Stimulated activated CD4-positive, alpha-beta T cell treated with anti-CD3 and anti-CD28 coated beads, Interleukin-1b, Interleukin-23, amount 100 ng/mL, for 1 hour (primary cell): ENCODE measurements at places on chromosomes 2 and 18.

DNA sequence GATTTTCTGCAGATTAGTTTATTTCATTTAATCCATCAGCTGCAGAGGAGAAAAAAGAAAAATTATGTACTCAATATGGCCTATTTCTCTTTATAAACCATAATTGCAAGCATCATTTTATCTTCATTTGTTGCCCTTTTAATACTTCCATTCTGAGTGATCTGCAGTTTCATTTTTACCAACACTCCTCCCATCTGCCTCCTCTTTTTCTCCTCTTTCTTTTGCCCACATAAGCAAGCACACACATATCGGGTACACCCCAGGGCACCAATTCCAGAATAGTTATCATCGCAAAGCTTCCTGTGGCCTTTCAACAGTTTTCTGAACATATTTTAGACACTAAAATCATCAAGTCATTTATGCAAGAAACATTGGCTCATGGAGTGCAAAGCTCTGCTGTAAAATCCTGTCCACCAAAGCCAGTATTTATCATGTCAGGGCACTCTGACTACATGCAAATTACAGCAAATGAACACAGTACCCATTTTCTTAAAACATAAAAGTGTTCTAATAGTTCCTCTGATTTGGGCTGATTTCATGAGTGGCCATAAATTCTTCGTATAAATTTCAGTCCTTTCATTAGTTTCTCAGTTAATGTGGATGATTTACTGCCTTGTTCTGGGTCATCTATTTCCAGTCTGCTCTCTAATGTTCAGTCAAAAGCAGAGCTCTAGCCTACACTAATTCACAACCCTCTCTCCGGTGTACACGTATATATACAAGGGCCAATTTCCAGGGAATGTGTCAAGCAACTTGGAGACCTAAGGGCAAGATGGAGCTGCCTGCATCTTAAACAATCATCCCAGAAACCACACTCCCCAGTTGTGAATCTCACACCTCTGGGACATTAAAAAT lies 281.3 kb downstream of the STK39 start:
- DNase-seq = no peak

GRCh38 chr2:65823511-65823910 lies 391.1 kb upstream of the SPRED2 start:
- DNase-seq = no peak

- no peak for DNase-seq
These were observed 119.0 kb upstream of the SNTG2 start for GRCh38 chr2:831622-832021.

DNA sequence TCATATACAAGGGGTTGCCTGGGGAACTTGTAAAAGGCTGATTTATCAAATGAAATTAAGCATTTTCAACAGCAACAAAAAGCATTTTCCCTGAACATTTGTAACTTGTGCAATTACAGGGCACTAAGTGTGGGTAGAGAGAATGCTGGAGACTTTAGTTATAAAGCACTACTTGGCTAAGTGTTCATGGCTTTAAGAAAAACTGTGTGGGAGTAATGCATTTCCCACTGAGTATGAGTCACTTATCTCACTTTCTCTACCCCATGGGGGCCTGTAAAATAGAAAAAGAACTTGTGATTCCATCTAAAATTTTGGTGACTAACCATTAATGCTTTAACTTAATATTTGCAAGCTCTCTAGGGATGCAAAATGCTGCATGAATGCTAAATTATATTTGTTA lies 193.4 kb downstream of the CCDC102B start:
- no peak for DNase-seq

DNA sequence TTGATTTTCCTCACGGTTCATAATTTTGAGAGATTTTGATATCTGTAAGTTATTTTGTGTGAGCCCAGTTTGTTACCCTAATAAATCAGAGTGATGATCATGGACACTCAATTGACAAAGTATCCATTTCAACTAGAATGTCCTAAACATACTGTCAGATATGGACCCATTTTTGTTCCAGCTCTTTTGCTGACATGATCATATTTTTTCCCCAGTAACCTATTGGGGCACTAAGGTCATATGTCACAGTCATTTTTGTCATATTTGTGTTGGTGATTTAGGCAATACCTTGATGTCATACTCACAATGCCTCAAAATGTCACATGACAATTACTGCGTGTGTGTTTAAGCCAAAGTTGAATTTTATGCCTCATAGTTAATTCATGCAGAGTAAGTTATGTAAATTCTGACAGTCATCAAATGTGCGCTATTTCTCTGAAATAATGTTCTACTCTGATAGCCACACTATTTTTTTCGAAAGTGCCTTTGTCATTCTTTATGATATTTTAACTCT lies 218.7 kb downstream of the ARHGAP15 start:
- no peak for DNase-seq

DNA sequence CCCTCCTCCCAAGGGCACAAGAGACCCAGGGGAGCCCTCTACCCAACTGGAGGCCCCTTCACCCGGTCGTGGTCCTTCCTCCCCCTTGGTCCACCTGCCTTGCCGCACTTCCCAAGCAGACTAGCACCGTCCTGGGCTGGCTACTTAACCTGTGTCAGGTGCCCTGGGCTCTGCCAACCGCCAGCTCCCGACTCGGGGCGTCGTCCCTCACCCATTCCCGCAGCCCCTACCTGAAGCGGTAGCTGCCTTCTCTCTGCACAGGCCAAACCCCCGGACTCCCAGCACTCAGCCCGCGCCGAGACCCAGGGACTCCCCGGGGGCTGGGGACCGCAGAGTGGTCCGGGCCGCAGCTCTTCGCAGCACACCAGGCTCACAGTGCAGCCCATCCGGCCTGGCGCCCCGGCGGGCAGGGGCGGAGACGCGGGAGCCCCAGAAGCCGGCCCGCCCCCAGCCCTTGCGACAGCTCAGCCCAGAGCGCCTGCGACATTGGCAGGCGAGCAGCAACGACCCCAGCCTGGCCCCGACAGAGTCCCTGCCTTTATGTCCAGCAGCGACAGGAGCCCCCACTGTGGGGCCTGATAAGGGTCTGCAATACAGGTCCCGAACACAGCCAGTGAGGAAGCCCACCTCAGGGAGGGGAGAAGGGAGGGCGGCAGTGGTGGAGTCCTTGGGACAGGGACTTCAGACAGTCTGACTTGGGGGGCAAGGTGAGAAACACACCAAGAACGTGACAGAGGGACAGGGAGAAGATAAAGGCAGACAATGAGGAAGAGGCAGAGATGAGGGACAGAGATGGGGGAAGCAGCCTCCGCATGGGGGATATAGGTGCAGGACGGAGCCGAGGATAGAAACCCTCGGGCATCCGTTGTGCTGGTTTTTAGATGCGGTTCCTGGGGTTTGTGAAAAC lies 31.0 kb upstream of the TNS1 start:
- no peak for DNase-seq

DNA sequence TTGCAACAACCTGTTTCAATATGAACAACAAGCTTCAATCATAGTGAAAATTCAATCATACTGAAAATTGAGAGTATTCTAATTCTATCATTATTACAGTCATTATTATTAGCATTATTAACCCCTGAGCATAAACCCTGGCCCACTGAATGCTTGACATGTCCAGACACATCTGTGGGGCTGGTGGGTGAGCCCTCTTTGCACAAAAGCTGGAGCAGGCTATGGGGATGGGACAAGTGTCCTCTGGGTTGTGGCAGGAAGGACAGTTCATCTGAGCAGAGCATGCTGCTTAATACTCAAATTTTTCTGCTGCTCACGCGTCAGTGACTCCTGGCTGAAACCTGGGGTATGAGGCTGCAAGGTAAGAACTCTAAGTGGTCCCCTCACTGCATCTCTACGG lies 451.1 kb upstream of the POU3F3 start:
- no peak for DNase-seq

DNA sequence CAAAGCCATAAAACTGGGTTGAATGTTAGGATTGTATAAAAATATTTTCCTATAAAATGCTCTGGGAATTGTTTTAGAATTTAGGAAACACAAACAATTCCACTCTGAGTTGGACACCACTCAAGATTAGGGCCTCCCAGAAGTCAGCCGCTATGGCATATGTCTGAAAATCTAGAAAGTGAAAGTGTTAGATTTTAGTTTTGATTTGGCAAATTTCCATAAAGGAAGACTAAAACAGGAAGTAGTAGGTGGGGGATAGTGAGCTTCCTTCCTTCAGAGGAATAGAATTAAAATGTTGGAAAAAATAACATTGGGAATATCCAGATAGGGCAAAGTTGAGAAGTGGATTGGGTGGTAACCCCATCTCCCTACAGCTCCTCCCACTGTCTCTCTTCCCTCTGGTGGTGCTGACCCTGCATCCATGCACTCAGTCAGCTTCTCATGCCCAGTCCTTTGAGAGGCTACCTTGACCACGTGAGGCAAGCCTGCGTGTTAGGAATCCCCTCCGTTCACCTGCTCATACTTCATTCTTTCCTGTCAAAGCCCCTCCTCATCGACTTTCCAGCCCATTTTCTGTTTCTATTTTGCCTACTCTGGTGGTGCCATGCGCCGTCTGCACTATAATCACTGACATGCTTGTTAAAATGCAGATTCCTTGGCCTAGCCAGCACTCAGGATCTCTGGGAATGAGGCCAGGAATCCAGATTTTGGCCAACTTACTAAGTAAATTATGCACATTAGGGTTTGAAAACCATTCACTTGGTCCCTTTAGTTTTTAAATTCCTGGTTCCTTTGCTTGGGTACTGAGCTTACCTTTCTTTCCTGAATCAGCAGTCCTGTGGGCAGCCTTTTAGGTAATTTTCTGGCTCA lies 83.5 kb downstream of the POLE4 start:
- DNase-seq = no peak

DNA sequence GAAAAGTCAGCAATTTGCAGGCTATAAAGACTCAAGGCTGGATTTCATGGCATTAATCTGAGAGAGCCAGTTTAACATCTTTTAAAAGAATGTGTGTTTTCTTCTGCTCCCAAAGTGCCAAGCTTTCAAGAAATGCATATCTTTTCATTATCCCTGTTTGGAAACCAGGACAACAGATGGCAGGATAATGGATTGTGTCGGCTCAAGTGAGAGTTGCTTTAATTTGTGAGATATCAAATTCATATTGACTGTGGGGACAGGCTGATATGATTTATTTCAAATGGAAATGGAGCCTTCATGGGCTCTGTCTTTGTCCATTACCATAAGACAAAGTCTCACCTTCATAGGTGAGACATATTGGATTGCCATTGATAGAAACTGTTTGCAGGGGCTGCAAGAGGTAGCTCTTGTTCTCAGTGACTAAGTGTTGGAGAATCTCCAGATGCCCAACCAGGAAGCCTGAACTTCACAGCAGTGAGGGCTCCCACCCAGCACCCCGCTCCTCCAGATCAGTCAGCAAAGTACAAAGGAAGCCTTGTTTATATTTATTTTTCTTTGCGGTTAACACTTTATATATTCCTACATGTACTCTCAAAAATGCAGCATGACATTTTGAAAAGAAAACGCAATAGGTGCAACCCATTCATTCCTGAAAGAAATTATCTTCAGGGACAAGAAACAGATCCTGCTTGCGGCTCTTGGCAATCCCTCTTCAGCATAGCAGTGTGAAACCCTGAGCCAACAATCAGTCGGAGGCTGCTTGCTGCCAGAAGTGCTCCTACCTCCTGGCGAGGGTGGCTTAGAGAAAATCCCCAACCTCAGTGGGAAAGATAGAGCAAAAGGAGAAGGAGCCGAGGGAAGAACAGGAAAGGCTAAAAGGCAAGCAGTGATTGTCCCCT lies 65.8 kb upstream of the ATL2 start:
- no peak for DNase-seq

DNA sequence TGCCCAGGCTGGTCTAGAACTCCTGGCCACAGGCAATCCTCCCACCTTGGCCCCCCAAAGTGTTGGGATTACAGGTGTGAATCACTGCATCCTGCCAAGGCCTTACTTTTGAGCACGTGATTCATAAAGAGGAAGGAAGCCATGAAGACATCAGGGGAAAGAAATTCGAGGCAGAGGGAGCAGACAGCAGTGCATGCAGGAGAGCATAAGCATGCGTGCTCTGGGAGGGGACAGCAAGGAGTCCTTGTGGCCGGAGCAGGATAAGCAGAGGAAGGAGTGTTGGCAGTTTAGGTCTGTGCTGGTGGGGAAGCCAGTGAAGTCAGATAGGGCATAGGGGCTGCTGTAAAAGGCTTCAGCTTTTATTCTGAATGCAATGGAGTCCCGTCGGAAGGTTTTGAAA lies 400.5 kb upstream of the RAB12 start:
- no peak for DNase-seq

- DNase-seq = no peak
These were observed 12.2 kb downstream of the GREB1 start for GRCh38 chr2:11546072-11546471.

DNA sequence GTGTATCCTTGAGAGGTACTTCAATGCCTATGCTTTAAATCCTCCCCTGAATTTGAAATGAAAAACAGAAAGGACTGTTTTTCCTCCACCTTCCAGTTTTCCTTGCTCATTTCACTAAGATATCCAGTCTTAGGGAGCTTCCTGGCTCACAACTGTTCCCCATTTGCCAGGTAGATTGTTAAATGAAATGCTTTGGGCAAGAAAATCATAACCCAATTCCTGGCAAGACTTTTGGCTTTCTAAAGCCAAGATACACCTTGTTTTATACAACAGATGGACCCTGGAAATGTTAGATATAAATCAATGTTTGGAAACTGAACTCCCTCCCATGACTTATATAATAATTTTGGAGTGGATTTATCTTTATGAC lies 3.6 kb upstream of the CHMP3 start:
- DNase-seq = no peak

- no peak for DNase-seq
These were observed 491 bp downstream of the L3MBTL4 start for GRCh38 chr18:6414118-6414722.

- DNase-seq = no peak
These were observed 314.1 kb upstream of the THUMPD2 start for GRCh38 chr2:40093021-40093675.

GRCh38 chr2:223822818-223823217 lies 14.6 kb downstream of the AP1S3 start:
- no peak for DNase-seq

GRCh38 chr2:212935752-212936151 lies 215.7 kb downstream of the IKZF2 start:
- no peak for DNase-seq
